ENCODE measurements at places on chromosomes 3 and 15. TPM values are rescaled to one million over a fixed set of nuclear protein-coding genes. Genes with fewer than 3 reads are reported as not detected.
A peak's percentile ranks its signal among the peaks of the same experiment; 100 is the strongest.

DNA sequence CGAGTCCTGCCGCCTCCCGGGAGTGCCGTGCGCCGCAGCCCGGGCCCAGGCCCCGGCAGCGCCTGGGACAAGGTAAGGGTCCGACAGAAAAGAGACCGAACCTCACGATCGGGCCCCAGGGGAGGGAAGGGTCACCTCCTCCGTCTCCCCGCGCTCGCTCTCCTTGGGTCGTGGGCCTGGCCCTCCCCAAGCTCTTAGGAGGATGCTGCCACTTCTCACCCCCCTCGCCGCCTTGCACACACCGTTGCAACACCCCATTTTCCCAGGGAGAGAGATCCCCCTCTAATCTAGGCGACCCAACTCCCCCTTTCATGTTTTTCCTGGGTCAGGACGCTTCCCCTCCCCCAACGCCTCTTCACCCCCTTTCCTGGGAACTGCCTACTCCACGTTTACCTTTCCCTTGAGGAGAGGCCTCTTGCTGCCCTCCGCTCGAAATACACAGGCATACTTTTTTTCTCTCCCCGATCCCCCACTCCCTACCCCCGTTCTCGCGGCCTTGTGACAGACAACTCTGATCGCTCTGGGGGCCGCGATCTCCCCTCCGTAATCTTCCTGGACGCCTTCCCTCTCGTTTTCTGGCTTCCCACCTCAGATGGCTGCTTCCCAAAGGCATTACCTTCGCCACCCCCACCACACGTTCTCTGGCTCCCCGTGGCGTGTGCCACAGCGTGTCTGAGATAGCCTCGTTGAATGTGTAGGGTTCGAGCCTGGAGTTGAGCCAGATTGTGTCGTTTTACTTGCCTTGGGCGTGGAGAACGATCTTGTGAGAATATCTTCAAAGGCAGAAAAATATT is 688 bp downstream of the SETD5 start:
- peak overlapping the region; percentile 99 for H3K27ac ChIP-seq
- H3K4me1 ChIP-seq: peaks cover 74% of the 10 kb centered on the region
- H3K36me3 ChIP-seq: peaks cover 6% of the 10 kb centered on the region

DNA sequence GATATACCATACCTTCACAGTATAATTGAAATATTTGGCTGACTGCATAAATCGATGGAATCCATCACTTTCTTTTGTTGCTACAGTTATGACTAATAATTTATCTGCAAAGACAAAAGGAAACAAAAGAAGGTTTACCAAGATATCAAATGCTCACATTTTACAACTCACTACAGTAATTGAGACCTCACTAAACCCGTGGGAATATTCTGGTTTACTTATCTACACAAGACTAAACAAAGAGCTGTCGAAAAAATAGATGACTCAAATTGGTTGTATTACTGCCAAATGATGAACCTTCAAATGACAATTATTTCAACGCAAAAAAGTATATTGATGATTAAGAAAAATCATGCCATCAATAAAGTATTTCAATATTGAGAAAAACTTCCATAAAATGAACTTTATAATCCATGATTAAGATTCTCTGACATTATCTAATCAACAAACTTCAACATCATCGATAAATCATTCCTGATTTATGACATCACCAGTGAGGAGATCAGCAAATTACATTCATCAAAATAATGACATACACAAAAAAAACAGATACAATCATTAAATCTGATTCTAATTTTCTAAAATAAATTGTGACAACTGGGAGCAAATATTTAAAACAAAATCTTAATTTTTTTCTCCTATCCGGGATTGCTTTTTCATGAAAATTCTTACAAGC is 36.7 kb downstream of the PLOD2 start:
- no peak overlapping the region for H3K4me3 ChIP-seq
- H3K4me1 ChIP-seq: no peaks in the 10 kb centered on the region
- H3K36me3 ChIP-seq: peaks cover 9% of the 10 kb centered on the region
- H3K27ac ChIP-seq: no peak overlapping the region
- DNase-seq: no peak

- H3K27me3 ChIP-seq: no peaks in the 10 kb centered on the region
- H3K27ac ChIP-seq: no peak overlapping the region
- DNase-seq: no peak
Measured at GRCh38 chr15:80835336-80835735, 56.2 kb downstream of the CEMIP start.

GRCh38 chr3:112931736-112932521 is 43.0 kb downstream of the CD200R1 start:
- H3K4me1 ChIP-seq: no peaks in the 10 kb centered on the region
- DNase-seq: no peak
- no peaks in the 10 kb centered on the region for H3K27me3 ChIP-seq
- no peaks in the 10 kb centered on the region for H3K36me3 ChIP-seq

Gene LRTM1
- not detected for total RNA-seq

DNA sequence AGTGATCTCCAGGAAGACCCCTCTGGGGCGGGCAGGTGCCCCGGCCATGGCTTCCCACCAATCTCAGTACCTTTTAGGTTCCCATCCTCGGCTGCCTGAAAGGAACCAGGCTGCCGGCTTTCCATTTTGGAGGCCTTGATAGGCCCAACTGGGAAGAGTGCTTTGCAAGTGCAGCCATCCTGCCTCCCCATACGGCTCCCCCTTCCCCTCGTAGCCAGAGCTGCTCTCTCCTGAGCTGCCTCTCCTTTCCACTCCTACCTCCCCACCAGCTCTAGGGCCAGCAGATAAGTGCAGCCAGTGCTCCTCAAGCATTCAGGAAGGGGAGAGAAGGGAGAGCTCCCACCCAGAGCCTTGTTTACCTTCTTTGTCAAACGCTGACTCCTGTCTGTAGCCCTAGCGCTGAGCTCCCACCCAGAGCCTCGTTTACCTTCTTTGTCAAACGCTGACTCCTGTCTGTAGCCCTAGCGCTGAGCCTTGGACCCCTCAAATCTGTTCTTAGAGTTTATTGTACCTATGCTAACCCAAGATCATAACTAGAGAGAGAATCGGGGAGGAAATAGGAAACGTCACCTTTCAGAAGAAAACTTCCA is 133.0 kb downstream of the LRRK1 start:
- peak overlapping the region; percentile 89 for H3K27ac ChIP-seq
- H3K4me1 ChIP-seq: peaks cover 33% of the 10 kb centered on the region
- H3K27me3 ChIP-seq: no peaks in the 10 kb centered on the region
- peak; percentile 0 for DNase-seq

Gene SEMA6D
- total RNA-seq: 11.8 TPM

GRCh38 chr3:197593046-197593380 is 37.2 kb upstream of the BDH1 start:
- H3K4me3 ChIP-seq: no peak overlapping the region
- no peaks in the 10 kb centered on the region for H3K27me3 ChIP-seq
- no peak for DNase-seq
- peak overlapping the region; percentile 79 for H3K27ac ChIP-seq
- no peaks in the 10 kb centered on the region for H3K36me3 ChIP-seq
- H3K4me1 ChIP-seq: no peaks in the 10 kb centered on the region

Gene KNG1
- not detected for total RNA-seq

Gene ARL6
- 8.3 TPM for total RNA-seq

DNA sequence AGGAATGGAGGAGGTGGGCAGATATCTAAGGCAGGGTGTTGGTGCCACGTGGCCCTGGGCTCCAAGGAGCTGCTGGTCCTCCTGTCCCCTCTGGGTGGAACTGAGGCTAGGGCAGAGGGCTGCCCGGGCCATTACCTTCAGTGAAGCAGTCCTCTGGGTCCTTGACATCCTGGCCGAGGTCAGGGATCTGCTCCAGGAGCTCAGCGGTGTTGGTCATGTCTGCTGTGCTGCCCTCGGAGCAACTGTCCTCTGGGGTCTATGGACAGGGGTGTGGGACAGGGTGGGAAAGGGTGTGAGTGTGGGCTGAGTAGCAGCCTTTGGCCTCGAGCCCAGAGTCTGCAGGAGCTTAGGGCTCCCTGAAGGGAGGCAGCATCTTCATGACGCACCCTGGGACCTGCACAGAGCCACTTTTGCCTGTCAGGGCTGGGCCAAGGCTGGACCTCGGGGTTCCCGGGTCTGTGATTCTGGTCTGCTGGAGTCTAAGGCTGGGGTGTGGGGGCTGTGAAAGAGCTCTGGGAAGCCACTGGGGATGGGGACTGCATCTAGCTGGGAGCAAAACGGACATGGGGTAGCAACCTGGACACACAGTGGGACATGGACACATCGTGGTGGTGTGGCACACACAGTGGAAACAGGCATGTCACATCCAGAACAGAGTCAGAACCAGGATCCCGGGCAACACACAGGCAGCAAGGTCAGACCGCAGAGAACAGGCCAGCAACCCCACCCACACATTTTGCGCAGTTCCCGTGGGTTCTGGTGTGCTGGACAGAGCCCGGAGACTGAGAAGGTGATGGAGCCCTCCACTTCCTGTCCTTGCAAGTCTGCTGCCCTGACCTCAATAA is 72.7 kb downstream of the SCN5A start:
- H3K27ac ChIP-seq: peak overlapping the region; percentile 50
- no peak for DNase-seq
- H3K4me3 ChIP-seq: no peak overlapping the region

DNA sequence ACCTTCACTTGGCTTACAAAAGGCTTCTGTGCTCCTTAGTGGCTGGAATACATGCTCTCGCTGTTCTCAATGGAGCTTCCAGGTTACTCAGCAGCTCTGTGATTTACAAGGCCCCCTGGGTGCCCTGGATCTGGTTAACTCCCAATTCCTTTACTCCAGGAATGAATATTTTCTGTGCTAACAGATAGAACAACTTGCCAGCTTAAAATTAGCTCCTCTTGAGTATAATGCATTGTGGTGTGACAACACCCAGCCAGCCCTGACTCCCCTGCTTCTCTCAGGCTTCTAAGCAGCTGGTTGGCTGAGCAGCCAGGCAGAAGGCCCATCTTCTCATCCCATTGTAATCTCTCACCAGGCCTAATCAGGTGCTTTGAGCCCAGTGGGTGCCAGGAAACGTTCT is 246.4 kb downstream of the ALCAM start:
- no peak overlapping the region for H3K27ac ChIP-seq
- DNase-seq: no peak

DNA sequence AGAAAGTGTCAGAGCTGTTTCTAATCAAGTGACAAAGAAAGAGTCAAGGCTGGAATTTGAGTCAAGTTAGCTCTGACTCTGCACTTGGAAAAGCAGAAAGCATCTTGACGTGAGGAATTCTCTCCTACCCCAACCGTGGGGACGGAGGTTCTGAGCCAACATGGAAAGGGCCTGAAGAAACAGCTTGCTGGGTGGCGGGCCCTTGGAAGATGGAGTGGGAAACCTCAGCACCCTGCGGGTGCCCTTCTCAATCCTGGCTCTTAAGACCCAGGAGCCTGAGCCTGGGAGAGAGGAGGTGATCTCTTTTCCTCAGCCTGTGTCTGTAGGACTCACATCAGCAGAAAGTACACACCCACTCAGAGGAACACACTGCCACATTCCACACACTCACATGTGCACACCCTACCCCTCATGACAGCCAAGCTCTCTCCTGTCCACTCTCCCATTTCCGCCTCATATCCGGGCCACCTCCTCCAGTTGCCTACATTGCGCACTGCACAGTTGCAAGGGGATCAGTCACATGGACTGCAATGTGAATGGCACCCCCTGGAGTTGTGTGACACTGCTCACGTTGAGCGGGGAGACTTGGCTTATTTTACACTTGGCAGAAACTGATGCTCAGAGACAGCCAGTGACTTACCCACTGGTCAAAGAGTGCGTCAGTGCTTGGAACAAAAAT is 101.5 kb upstream of the SLC6A6 start:
- no peak for DNase-seq
- no peaks in the 10 kb centered on the region for H3K4me1 ChIP-seq
- H3K27ac ChIP-seq: no peak overlapping the region

Gene BNC1
- 0.35 TPM for total RNA-seq

DNA sequence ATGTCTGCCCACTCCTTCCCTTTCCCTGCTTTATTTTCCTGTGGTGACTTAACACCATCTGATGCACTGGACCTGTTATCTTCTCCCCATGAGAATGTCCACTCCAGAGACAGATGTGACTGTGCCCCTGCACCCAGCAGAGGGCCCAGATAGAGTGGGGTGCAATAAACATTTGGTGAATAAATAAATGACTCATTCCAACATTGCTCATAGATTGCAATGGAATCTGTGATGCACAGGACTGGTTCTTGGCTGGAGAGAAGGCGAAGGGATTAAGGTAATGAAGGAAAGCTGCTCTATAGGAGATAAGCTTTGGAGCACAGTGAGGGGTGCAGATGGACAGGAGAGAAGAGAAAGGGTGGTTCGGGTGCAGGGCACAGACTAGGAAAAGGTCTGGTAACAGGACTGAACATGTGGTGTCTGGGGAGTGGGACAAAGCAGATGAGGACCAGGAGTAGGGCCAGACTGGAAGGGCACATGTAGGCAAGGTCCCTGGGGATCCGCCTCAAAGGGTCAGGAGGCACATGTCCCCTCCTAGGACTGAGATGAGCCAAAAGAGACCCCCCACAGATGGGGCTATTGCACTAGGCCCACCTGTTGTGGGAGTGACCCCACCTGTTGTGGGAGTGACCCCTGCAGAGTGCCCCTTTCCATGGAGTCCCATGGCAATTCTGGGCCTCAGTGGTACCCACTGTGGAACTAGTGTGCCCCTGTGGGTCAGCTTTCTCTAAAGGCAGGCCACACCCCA is 17.5 kb upstream of the POC1A start:
- H3K36me3 ChIP-seq: no peaks in the 10 kb centered on the region
- H3K27me3 ChIP-seq: no peaks in the 10 kb centered on the region
- no peak overlapping the region for H3K27ac ChIP-seq
- H3K4me1 ChIP-seq: peaks cover 8% of the 10 kb centered on the region
- no peak for DNase-seq
- H3K4me3 ChIP-seq: no peak overlapping the region

DNA sequence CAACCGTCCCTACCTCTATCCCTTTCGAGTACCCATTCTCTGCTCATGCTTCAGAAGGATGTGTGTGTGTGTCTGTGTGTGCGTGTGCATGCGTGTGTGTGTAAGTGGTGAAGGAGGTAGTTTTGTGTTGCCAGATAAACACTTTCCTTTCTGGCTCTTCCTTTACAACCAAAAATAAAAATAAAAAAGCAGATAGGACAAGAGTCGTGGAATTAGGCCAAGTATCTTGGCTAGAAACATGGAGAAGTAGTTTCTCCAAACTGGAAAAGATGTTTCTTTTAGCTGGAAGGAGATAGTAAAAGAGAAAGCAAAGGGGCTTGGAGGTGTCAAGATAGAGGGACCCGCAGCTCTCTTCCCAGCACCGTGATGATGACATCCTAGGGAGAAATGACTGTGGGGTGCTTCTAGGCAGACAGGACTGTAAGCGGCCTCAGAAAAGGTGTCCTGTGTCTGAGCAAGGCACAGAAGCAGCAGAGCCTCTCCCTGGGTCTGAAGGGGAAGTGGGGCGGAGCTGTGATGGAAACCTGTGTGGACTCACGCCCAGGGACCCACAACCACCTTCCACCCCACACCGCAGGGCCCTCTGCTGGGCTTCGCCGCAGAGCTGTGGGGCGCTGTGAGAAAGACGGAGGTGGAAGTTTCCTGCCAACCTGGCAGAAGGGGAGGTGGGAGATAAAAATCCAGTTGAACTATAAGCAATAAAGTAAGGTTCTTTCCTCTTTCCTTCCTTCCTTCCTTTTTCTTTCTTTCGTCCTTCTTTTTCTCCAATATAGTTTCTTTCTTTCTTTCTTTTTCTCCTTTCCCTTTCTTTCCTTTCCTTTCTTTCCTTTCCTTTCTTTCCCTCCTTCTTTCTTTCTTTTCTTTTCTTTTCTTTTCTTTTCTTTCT is 35.3 kb downstream of the MUC20 start:
- H3K27ac ChIP-seq: no peak overlapping the region
- H3K36me3 ChIP-seq: no peaks in the 10 kb centered on the region
- no peak for DNase-seq
- peaks cover 12% of the 10 kb centered on the region for H3K27me3 ChIP-seq
- H3K4me3 ChIP-seq: no peak overlapping the region
